ENCODE measurements at places on chromosomes 2 and 18.

DNA sequence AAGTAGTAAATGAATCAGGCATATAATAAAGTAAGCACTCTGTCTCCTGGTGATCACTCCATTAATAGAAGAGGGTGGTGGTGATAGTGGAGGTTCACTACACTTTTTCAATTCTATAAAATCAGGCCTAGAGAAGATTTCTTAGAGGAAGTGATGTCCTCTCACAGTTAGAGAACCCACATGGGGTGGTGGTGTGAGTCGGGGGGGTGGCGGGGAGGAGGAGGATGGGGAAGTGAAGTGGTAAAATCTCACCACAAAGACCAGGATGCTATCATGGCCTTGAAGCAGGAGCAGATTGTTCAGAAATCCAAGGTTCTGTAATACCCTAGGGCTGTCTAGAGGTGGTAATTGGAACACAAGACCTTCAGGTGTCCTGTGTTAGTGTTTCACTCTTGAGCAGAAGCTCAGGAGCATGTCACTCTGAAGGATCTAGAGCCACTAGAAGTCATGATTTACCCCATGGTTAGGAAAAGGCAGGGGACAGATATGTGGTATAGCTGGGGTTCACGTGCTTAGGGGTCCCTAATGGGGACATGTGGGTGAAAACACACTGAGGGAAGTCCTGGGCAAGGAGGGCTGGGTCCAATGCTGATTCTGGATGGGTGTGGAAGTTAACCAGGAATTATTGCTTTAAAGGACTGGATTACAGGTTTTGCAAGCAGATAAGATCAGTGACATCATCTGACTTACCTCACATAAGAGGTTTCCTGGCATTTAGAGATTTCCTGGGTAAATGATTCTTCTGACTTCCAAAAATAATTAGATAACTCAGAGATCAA, 31.0 kb downstream of the RNF125 start:
- no peak for DNase-seq

- DNase-seq = no peak
Measured at GRCh38 chr2:20934236-20934635, 109.6 kb downstream of the APOB start.

DNA sequence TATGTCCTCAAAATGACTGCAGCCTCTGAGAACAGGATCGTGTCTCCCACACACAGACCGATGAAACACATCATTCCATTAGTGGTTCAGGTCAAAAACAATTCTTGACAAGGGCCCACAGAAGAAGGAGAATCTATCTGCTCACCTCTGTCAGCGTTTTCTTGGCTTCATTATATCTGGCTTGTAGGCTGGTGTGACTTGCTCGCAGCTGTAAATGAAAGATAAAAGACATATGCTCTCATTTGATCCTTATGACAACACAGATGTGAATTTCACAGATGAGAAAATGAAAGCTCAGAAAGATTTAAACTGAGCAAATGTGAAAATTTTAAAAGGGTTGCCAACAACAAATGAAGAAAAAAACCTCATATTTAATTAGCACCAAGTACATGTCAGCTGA, 61.6 kb downstream of the CCDC93 start:
- no peak for DNase-seq

DNA sequence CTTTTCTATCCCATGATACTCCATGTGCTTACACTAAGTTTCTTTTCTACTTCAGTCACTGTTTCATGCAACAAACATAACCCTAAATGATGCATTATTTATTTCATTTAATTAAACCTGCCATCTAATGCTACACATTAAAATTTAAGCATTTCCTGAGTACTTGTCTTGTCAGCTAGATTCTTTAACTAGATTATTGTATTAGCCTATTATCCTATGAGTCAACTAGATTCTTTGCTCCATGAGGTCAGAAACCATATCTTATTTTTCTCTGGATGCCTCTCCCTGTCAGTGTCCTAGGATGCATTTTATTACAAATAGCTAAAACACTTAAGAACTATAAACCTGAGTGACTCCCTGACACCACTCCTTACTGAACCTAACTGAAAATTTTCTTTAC, 652.4 kb downstream of the SLC4A3 start:
- no peak for DNase-seq

DNA sequence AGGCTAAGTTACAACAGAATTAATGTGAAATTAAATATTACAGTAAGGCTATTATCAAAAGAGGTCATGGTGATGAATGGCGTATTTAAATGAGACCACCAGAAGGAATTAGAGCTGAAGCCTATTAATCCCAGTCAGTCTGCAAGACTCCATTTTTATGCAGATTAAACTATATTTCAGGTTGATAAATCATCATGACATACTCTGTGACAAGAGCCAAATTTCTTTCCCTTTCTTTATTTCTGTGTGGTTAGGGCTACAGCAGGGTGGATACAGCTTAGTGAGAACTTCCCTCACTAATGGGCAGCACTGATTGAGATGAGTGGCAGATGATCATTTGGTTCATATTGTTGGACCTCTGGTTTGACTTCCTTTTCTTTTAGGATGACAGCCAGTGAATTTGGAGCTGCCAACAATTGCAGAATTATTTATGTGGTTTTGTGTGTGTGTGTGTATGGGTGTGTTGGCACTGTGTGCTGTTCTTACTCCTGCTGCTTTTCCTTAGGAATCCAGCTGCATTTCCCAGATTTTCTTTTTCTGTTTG, 481.3 kb downstream of the PIK3C3 start:
- DNase-seq = no peak

DNA sequence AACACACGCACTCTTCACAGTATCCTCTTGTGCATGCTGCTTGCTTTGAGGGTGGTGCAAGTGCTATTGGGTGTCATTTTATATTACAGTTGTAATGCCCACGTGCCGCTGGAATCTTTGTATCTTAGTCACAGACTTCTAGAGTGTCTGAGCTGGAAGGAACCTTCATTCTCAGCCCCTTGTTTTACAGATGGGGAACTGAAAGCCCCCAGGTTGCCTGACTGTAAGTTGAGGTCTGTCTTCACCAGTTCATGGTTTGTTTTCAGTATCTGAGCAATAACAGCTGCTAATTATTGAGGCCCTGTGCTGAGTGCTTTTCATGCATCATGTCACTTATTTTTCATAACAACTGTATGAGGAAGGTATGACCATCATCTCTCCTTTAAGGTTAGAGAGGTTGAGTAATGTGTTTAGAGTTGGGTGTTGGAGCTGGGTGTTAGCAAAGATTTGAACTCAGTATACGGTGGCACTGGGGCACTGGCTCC, 77.0 kb downstream of the PRKCE start:
- DNase-seq = no peak

DNA sequence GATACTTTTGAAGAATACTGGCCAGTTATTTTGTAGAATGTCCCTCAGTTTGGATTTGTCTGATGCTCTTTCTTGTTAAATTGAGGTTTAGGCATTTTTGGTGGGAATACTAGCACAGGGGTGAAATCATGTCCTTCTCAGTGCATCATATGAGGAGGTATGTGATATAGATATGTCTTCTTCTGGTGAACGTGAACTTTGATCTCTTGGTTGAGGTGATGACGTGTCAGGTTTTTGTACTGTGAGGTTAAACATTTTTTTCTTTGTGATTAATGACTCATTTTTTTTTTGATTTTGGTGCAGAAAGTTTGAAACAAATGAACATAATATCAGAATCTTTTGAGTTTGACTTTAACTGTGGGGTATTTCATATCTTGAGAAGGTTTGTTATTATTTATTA, 11.0 kb downstream of the ZNF407 start:
- DNase-seq = no peak

Measured in activated naive CD8-positive, alpha-beta T cell treated with anti-CD3 and anti-CD28 coated beads for 36 hours (primary cell).